ENCODE measurements at places on chromosomes 1 and 21.

GRCh38 chr1:228259951-228260350 lies 52.1 kb downstream of the OBSCN start:
- DNase-seq: no peak

DNA sequence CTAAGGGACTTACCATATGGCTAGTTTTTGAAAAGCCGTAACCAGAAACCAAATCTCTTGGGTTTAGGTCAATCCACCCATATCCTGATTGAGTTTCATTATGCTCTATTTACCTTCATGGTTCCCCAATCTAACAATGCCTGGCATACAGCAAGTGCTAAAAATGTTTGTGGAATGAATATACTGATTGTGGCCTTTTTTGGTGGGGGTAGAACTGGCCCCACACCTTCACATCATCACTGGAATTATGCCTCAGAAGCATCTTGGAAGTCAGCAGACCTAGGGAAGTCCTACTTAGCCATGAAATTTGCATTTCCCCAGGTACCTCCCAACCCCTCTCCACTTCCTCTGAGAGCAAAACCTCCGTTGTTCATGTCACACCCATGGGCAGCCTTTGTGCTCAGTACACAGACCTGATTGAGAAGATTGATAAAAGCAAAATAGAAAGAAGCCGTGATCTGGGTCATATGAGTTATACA lies 17.8 kb upstream of the SLAMF1 start:
- no peak for DNase-seq

DNA sequence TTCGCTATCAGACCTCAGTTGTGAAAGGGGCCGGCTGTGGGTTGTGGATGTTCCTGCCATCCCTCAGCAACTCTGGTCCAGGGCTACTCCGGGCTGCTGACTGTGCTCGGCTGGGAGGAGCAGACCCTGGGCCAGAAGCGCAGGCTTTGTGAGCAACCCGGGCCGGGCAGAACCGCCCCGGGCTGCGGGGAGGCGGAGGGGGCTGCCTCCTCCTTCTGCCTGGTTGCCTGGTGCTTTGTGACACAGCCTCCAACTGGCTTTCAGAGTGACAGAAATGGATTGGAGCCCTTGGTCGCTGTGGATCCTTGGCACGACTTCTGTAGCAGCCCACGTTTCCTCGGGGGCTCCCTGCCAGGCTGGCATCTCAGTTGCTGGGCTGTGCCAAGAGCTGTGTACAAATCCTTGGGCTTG lies 10.0 kb downstream of the DRAXIN start:
- DNase-seq: peak; percentile 71

GRCh38 chr1:54489627-54490250 lies 58.3 kb upstream of the ACOT11 start:
- DNase-seq: no peak

- DNase-seq: no peak
These were observed 9.9 kb upstream of the HAO2 start for GRCh38 chr1:119358636-119359035.

GRCh38 chr1:76013206-76013581 lies 61.4 kb upstream of the ST6GALNAC3 start:
- no peak for DNase-seq

DNA sequence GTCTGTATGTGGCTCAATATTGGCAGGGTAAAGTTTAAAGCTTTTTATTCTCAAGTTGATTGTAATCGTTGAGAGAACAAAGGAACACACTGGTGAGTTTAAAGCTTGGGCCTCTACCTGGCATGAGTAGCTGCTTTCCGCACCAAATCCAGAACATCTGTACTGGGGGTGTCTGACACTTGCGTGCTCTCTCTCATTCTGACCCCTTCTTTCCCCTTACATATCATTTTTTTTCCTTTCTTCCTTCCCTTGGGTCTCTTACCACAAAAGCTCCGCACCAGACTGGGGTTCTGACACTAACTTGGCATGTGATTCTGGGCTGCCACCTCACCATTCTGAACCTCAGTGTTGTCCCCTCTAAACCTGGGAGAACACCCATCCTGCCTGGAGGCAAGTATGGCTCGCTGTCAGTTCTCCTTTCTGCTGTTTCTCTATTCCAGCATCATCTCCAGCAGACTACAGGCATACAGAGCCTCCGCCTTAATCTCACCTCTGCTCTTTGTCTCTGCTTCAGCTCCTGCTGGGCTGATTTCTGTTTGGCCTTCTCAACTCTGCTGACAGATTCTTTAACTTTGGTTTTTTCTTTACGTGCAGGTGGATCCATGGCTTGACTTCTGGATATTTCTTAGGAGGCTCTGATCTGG lies 859 bp upstream of the ERMAP start:
- no peak for DNase-seq

DNA sequence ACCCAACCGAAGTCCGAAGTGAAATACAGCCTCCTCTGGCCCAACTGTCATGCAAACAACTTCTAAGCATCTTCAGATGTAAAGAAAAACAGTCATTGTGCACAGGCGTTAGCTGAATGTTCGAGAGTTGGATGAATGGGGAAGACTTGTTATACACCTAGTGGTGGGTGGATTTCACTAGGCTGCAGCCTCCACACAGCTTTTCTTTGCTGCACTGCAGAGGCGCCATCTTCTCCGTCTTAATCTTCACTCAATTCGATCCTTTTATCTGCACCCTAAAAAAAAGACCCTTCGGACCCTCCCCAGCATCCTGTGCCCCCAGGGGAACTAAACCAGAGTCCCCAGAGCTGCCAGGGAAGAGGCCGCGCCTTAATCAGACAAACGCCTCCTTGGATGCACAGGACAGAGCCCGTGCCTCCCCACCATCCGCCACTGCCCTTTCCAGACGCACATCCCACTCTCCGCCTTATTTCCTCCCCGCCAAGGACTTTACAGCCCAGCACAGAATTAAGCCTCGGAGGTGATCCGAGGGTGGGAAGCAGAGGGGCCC lies 1.4 kb downstream of the APP start:
- peak; percentile 52 for DNase-seq

GRCh38 chr1:27505420-27505680 lies 15.4 kb upstream of the WASF2 start:
- no peak for DNase-seq

- DNase-seq: peak; percentile 76
These were observed at the start of gene ELOA for GRCh38 chr1:23743287-23744152. ELOA (plus strand) TSS chr1:23743471; CDS start chr1:23743504, 33 bp downstream.

DNA sequence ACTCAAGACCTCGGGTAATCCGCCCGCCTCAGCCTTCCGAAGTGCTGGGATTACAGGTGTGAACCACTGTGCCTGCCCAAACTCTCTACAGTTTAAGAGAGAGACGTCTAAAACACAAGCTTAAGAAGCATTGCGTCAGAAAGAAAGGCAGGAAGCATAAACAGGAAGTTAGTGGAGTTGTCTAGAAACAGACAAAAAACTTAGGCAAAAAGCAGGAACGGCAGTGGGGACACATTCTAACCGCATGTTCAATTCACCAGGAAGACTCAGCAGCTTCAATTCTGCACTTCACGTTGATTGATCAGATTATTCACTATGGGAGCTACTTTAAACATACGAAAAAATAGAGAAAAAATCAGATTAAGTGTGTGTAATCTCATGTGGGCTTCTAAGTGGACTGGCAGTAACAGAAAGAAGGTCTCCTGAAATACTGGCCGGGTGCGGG lies 7.4 kb downstream of the CFAP74 start:
- DNase-seq: no peak

GRCh38 chr1:27634177-27634984 lies 604 bp downstream of the FGR start:
- no peak for DNase-seq

GRCh38 chr1:156493742-156494141 lies 6.8 kb downstream of the MEF2D start:
- no peak for DNase-seq

DNA sequence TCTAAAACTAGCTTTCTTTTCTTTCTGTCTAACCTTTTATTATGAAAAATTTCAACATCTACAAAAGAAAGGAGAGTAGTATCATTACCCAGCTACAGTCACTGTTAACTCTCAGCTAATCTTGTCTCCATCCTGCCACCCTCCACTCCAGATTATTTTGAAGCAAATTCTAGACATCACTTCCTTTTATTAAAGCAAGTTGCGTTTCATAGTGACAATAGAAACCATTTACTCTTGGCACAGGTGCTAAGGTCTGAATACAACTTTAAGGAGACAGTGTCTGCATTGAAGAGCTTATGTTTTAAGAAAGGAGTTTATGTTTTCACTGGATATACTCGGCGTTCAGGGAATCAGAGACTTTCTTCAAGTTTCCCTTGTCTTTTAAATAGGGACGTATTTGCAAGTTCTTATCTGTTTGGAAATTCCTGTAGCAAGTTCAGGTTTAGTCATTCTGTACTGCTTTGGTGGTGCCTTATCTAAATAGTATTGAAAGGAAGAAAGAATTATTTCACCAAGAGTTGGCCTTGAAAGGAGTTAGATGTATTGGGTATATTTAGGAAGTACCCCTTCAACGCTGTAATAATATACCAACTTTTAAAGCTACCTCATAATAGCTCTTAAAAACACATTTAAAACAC lies 42.7 kb downstream of the ITSN1 start:
- no peak for DNase-seq

GRCh38 chr1:245489838-245490237 lies 335.1 kb downstream of the KIF26B start:
- no peak for DNase-seq

DNA sequence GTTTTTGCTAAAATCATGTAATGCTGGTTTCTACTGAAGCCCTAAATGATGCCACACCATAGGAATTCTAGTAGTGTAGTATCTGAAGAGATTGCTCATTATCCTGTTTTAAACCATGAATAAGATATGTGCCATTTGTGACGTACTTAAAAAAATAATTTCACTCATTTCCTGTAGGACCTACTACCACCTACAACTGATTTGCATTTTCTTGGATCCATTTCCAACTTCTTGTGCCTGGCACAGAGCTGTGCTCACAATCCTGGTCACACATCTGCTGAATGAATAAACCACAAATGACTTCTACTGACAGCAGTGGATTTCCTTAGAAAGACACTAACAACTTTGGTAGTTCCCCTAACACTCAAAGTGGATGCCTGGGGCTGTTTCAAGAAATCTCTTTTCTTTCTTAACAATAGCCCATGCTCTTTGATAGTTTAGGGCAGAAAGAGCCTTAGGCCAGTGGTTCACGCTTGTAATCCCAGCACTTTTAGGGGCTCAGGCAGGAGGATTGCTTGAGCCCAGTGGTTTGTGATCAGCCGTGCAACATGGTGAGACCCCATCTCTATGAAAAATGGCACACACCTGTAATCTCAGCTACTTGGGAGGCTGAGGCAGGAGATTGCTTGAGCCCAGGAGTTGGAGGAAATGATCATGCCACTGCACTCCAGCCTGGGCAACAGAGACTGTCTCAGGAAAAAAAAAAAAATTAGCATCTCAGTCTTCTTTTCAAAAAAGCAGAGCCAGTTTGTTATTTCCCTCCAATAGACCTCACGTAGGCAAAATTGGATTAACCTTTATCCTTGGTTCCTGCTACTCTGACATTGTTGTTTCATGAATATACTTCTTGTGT lies 13.0 kb upstream of the BATF3 start:
- DNase-seq: no peak

GRCh38 chr1:10001016-10001665 lies 4.1 kb downstream of the RBP7 start:
- DNase-seq: peak; percentile 26

- DNase-seq: no peak
These were observed 5.2 kb downstream of the GRIK3 start for GRCh38 chr1:37028981-37029617.

DNA sequence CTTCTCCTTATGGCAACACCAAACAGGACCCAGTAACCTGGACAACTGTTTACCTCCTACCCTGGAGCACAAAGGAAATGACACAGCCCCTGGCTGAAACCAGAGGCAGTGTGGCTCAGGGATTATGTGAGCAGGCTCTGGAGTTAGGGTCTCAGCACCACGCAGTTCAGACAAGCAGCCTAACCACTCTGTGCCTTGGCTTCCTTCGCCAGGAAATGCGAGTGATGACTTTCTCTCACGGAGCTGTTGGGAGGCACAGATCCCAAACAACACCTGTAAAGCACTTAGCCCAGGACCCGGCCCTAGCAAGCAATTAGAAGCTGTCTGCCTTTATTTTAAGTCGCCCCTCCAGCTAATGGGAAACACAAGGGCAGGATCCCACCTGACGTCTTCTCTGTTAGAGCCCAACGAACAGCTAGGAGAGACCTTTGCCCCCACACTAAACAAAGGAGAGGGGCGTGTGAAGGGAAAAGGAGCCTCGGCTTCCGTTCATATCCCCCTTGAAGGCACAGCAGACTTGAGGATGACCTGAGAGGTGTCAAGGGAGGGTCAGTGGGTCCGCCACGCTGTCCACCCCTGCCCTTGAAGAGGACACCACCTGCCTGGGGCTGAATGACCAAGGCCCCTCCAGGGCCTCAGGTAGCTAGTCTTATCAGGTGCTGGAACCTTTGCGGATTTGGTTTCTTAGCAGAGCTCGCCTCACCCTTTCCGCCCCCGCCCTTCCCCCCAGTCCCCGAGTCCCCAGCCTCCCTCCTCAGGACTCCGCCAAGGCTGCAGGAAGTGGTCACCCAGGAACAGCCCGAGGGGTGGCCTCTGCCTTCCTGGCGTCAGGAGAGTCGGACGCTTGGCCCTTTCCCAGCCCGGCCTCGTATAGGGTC lies 860 bp downstream of the TMEM63A start:
- no peak for DNase-seq

DNA sequence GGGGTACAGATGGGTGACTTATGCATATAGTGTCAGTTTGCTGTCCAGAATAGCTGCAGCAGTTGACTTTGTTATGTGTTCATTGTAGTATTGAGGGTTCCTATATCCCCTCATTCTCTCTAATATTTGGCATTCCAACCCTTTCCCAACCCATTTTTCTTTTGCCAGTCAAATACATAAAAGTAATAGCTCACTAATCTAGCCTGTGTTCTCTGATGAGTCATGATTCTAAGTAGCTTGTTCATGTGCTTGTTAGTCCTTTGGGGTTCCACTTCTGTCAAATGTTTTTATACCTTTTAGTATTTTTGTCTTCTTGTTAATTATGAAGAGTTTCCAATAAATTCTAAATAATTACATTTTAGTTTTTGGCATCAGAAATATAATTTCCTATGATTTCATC lies 99.2 kb upstream of the MROH9 start:
- no peak for DNase-seq

All from dorsolateral prefrontal cortex (tissue), 122 donors.